ENCODE measurements at places on chromosomes 4 and X. TPM values are rescaled to one million over a fixed set of nuclear protein-coding genes. Genes with fewer than 3 reads are reported as not detected.

GRCh38 chr4:56976283-56976836 is 1.0 kb downstream of the NOA1 start:
- DNase-seq, result peak; percentile 12

DNA sequence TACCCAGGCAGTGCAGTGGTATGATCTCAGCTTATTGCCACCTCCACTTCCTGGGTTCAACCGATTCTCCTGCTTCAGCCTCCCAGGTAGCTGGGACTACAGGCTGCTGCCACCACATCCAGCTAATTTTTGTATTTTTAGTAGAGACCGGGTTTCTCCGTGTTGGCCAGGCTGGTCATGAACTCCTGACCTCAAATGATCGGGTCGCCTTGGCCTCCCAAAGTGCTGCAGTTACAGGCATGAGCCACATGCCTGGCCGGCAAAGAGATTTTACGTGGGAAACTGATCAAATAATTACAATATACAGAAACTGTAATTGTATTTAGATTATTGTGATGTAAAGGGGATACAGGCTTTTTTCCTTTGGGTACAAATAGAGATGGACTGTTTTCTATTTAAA is 33.7 kb downstream of the RBPJ start:
- DNase-seq, result no peak

DNA sequence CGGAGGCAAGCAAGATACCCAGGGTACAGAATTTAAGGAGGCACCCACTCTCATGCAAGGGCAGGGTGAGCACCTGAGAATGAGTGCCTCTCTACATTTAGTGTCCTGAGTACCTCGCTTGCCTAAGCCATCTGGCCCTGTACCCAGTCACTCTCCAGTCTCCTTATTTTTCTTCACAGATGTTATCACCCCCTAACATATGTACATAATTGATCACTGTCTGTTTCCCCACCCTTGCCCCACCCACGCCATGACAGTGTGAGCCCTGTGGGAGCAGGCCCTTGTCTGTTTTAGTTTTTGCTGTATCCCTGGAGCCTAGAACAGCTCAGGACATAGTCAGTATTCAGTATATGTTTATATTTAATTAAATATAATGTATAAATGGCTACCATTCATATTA is 113.6 kb downstream of the SPRY1 start:
- no peak for DNase-seq

GRCh38 chr4:38141808-38142500 is 181.8 kb downstream of the PTTG2 start:
- no peak for DNase-seq

GRCh38 chrX:100410901-100411801 is 1.1 kb upstream of the PCDH19 start:
- DNase-seq, result no peak

GRCh38 chr4:180455226-180455625 is 1788.0 kb upstream of the TENM3 start:
- no peak for DNase-seq

DNA sequence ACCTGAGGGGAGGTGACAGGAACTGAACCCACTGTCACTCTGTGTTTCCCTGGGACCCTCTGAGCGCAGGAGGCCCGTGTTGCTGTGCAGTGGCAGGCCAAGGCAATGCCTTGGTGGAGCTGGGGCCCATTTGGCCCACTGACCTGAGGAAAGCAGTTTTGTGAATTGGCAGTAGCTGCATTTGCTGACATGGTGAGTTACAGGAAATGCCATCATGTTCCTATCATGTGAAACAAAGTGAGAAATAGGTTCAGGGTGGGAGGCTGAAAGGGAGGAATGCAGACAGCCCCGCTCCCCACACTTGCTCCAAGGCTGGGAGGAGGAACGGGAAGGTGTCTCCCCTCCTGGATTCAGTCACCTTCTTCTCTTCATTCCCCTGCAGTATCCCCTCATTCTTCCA is 146.1 kb downstream of the PTTG2 start:
- no peak for DNase-seq

- no peak for DNase-seq
Measured at GRCh38 chrX:150536455-150537116, 31.8 kb upstream of the MTM1 start.

FREM3 gene
- polyA plus RNA-seq, result 0.16 TPM

FAM47E gene
- polyA plus RNA-seq, result 11.9 TPM

IL2 gene
- polyA plus RNA-seq, result 0.24 TPM

SYTL4 gene
- 6.0 TPM for polyA plus RNA-seq

USP27X gene
- 6.5 TPM for polyA plus RNA-seq

Data from large intestine (tissue), 12 donors.